Cardiac septum (tissue), 1 donor: ENCODE measurements at places on chromosomes 13 and 19. TPM values are rescaled to one million over a fixed set of nuclear protein-coding genes. Genes with fewer than 3 reads are reported as not detected.

GPALPP1 gene
- 14.5 TPM for total RNA-seq

DNA sequence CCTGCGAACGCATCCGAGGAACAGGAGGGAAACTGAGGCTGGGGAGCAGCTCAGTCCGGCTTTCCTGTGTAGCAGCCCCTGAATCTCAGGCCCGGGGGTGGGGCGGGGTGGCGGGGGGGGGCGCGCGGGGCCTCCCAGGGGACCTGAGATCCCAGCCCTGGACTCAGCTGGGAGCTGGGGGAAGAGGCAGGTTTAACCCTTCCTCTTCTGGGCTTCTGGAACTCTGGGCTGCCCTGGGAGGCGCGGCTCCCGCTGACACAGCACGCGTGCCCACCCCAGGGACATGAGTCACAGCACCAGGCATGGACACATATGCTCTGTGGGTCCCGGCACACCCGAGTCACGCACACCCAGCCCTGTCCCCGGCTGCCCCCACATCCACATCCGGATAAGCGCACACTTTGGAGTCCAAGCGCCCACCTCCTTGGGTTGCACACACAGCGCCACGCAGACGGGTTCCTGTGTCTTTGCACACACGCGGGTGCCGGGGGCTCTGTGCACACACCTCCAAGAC, 3.5 kb upstream of the CIRBP start:
- no peak for DNase-seq

DNA sequence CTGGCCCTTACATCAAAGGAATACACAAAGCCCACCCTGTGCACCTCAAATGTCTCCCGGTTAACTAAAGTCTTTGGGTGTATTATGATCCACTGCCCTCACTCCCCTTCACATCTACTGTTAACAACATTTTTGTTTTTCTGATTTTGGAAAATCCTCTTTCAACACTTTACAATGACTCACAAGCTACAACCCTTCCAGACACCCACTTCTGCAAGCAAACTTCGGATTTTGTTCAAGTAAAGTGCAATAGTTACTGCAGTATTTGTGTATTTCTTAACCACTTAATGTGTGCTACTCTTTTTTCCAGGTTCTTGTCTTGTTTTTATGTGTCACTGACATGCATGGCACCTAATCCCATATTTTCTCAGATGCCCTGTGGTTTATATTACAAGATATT, 101.1 kb downstream of the EDNRB start:
- no peak for DNase-seq

APC2 gene
- 0.08 TPM for total RNA-seq

DNA sequence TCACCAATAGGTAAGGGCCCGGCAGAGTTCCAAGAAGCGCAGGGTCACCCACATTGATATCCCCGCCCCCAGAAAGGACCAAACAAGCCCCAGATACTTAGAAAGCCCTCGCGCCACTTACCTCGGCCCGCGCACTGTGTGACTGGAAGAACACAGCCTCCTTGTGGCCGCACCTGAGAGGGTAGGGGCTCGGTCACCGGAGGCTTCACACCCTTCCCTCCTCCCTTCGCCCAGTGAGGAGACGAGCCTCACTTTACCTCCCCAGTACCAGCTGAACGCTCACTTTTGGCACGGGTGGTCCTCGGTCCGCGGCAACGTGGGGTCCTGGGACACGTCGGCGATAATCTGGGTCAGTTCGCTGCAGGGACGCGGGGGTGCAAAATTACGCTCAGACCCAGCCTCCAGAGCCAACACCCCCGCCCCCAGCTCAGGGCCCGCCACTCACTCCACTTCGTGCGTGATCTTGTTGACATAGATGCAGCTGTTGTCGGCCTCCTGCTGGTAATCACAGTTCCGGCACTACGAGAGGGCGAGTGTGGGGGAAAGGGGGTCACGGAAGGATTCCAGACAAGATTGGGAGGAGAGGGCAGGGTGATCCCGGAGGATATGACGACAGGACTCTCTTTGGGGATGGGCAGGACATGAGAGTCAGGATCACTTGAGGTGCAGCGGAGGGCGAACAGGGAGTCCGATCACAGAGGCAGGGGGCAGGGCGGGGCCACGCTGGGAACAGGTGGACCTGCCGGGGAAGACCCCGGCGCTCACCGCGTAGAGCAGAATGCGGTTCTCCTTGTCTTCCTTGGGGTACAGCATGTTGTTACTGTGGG, 568 bp downstream of the POLR2I start:
- no peak for DNase-seq

GRCh38 chr13:89267734-89268133, 1596.6 kb downstream of the SLITRK5 start:
- DNase-seq: no peak

DNA sequence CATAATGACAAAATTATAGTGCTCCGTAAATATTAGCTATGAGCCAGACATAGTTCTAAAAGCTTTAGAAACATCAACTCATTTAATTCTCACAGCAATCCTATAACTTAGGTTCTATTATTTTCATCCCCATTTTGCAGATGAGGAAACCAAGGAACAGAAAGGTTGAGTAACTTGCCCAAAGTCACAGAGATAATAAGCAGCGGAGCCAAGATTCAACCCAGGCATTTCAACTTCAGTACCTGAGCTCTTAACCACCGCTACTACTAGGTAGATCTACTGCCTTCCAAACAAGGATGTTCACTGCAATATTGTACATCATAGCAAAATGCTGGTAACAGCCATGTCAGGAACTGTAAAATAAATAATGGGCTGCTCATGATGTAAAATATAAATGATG, 39.9 kb downstream of the ELF1 start:
- no peak for DNase-seq

OR10H3 gene
- total RNA-seq: not detected

- DNase-seq: no peak
These were observed 38.9 kb downstream of the TEX29 start for GRCh38 chr13:111359237-111359915.

CD177 gene
- 1.4 TPM for total RNA-seq

- DNase-seq: no peak
These were observed 195.8 kb upstream of the RNF113B start for GRCh38 chr13:98372876-98373275.

SYCN gene
- total RNA-seq: not detected

ZNF709 gene
- total RNA-seq: 0.94 TPM

- DNase-seq: no peak
These were observed 5.8 kb downstream of the SLC39A3 start for GRCh38 chr19:2733930-2734588.

- peak; percentile 83 for DNase-seq
These were observed 550 bp downstream of the CERS4 start for GRCh38 chr19:8209462-8210378.

- peak; percentile 64 for DNase-seq
These were observed 1.9 kb downstream of the TPM4 start for GRCh38 chr19:16077984-16078758.

DNA sequence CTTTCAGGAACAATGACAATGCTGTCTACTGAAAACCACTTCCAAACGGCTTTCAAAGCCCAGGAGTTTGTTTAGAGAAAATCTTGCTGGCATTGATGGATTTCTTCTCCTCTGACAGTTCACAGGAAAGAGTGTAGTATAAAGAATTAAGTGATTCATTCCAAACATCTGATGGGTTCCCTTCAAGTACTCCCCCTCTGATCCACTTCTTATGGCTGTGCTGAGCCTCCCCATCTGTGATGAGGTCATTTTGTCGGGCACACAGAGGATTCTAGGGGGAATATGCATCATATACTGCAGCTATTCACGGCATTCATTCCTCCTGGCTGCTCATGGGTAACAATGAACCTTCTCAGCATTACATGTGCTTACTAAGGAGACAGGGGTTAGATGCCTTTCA, 107.9 kb downstream of the RGCC start:
- no peak for DNase-seq

GRCh38 chr19:14048443-14049153, 13.3 kb downstream of the PALM3 start:
- DNase-seq: peak; percentile 81

- DNase-seq: no peak
These were observed 8.6 kb downstream of the CLN5 start for GRCh38 chr13:77000475-77000874.

DNA sequence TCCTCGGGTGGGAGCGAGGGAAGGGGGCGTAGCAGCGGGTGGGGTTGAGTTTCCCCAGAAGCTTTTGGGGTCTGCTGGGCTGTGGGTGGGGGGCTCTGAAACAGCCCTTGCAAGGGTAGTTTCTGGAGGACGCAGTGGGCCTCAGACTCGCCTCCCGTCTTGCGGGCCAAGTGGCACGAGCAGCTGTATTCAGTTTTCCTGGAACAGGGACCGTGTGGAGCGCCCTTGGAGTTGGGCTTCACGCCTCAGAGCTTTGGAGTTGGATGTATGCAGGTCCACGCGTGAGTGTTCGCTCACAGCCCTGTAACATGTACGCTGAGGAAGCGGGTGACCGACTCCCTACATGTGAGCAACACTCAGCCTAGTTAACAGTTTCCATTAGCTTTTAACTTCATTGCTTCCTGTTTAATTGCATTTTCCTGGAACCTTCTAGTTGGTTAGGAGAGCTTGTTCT, 603 bp downstream of the TM9SF2 start:
- peak; percentile 81 for DNase-seq

DNA sequence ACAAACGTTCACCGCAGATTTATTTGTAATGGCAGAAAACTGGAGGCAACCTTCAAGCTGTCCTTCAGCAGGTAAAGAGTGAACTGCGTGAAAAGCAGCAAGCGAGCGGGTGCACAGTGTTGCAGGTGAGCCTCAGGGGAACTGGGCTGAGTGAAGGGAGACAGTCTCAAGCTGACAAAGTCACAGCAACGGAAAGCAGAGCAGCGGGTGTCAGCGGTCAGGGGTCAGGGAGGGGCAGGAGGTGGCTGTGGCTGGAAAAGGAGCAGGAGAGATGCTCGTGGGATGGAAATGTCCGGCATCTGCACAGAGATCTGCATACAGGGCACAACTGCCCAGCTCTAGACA, 8.5 kb upstream of the RASA3 start:
- DNase-seq: no peak

DNA sequence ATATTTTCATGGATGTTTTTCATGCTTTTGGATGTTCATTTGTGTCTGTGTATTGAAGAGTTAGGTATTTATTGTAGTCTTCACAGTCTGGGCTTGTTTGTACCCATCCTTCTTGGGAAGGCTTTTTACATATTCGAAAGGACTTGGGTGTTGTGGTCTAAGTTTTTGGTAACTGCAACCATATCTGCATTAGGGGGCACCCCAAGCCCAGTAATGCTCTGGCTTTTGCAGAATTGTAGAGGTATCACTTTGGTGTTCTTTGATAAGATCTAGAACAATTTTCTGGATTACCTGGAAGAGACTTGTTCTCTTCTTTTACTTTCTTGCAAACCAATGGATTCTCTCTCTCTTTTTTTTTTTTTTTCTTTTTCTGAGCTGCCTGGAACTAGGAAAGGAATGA, 581.3 kb downstream of the DACH1 start:
- DNase-seq: no peak

CEP89 gene
- total RNA-seq: 9.7 TPM

- no peak for DNase-seq
These were observed 27.7 kb downstream of the EFNB2 start for GRCh38 chr13:106507560-106508274.

GRCh38 chr13:113648216-113648610, 9.8 kb downstream of the ATP4B start:
- DNase-seq: no peak

DNA sequence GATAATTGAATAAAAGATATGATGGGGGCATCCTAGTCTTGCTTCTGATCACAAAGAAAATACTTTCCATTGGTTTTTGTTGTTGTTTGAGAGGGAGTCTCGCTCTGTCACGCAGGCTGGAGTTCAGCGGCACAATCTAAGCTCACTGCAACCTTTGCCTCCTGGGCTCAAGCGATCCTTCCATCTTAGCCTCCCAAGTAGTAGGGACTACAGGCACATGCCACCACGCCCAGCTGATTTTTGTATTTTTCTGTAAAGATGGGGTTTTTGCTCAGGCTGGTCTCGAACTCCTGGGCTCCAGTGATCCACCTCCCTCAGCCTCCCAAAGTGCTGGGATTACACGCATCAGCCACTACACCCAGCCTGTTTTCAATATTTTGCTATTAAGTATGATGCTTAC, 17.1 kb upstream of the PSMC4 start:
- DNase-seq: no peak

DNA sequence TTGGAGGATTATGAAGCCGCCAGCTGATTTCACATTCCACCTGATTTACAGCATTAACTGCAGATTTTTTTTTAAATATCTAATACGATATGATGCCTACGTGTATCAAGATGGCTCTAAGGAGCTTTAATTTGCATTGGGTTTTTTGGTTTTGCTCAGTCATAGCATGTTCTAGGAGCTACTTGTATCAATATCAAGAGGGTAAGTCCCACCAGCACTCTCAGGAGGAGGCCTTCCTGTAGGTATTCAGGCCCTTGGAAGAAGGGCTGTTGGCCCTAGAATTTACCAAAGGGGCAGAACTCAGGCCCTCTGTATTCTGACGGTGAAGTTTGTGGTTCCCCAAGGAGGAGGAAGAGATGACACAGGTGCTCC, 97.2 kb upstream of the IPO5 start:
- DNase-seq: no peak

- DNase-seq: no peak
These were observed 195.3 kb downstream of the USP12 start for GRCh38 chr13:26976313-26976712.

DNA sequence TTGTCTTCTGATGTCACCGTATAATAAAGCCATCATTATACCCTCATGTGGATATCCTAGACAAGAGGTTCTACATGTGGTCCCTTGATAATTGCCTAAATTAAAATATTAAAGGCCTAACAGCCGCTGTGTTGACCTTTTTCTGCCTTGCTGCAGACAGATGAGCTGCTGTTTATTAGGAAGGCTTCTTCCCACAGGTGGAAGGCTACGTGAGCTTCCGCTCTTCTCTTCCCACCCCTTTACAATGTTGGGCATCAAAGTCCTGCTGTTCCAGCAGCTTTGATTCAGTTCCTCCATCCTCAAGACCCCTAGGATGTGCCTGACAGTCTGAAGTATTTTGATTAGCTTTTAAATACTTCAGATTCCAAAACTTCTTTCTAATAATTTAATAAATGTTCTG, 217.1 kb downstream of the PCCA start:
- no peak for DNase-seq

DNA sequence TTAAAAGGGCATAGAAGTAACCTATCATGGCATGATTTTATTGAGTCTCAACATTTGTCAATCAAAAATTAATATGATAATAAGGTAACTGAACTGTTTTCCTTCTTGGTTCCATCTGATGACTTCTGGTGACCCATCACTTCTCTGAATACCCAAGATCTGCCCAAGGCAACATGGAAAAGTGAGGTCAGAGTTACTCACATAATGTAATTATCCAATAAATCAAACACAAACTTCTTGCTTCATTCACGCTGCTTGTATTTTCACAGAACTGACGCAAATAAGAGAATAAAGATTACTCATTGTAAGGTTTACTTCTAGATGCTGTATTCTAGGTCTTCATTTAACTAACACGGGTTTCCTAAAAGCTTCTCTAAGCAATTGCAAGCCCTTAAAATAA, 361.6 kb downstream of the RBM26 start:
- DNase-seq: no peak

DNA sequence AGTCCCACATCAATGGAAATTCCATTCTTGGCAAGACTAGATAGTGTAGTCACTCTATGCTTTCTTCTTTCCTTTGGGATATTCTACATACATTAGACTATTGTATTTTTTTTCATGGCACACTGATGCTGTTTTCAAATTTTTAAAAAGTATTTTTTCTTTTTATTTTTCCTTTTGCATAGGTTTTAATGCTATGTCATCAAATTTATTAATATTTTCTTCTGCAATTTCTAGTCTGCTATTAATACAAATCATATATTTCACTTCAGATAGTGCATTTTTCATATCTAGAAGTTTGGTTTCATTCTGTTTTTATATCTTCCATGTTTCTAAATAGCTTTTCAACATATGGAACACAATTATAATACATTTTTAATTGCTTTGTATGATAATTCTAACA, 2050.1 kb upstream of the PRR20A start:
- DNase-seq: no peak
